ENCODE measurements at places on chromosomes 4 and X. TPM values are rescaled to one million over a fixed set of nuclear protein-coding genes. Genes with fewer than 3 reads are reported as not detected.

Gene ESX1
- not detected for polyA plus RNA-seq

- no peak for DNase-seq
Observed at GRCh38 chr4:143382596-143382995, 45.9 kb downstream of the GAB1 start.

- no peak for DNase-seq
Observed at GRCh38 chrX:53441531-53442321, 7.6 kb upstream of the HSD17B10 start.

GRCh38 chr4:143026459-143027170, 158.1 kb upstream of the USP38 start:
- no peak for DNase-seq

Gene COPS4
- polyA plus RNA-seq, result 38.1 TPM

- no peak for DNase-seq
Observed at GRCh38 chrX:82648062-82648461, 860.0 kb upstream of the POU3F4 start.

DNA sequence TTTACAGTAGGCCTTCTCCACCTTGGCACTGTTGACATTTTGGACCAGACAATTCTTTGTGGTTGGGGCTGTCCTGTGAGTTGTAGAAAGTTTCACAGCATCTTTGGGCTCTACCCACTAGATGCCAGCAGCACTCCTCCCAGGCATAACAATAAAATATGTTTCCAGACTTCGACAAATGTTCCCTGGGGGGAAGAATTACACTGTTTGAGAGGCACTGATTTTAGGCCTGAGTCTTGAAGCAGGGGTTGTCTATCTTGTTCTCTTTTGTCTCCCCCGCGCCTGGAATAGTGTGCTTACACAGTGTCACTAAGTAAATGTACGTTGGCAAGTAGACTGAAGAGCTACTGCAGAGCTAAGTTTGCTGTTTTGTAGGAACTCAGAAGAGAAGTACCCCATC, 254.4 kb upstream of the BOD1L1 start:
- no peak for DNase-seq

- no peak for DNase-seq
Observed at GRCh38 chrX:48957477-48957826, at the start of gene OTUD5. OTUD5 (minus strand) TSS chrX:48957607; CDS start chrX:48957570, 37 bp downstream.

- no peak for DNase-seq
Observed at GRCh38 chr4:40194602-40195161, 2.1 kb upstream of the RHOH start.

GRCh38 chrX:151633157-151633556, 62.1 kb upstream of the PRRG3 start:
- no peak for DNase-seq

Gene IL1RAPL1
- 0.01 TPM for polyA plus RNA-seq

Gene REELD1
- polyA plus RNA-seq, result not detected

DNA sequence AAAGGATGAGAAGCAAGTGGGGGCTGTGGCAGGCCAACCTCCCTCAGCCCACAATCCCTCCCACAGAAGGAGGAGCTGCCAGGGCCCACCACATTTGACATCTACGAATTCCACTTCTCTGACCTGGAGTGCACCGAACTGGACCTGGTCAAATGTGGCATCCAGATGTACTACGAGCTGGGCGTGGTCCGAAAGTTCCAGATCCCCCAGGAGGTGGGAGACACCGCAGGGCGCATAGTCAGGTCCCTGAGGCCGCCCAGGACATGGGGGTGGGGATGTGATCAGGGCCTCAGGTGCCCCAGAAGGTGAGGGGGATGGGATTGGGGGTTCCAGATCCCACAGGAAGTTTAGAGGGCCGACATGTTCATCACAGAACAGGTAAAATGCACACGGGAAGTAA, 13.7 kb downstream of the ATP5ME start:
- DNase-seq, result no peak

- DNase-seq, result no peak
Observed at GRCh38 chr4:95238554-95238953, 310.2 kb downstream of the UNC5C start.

DNA sequence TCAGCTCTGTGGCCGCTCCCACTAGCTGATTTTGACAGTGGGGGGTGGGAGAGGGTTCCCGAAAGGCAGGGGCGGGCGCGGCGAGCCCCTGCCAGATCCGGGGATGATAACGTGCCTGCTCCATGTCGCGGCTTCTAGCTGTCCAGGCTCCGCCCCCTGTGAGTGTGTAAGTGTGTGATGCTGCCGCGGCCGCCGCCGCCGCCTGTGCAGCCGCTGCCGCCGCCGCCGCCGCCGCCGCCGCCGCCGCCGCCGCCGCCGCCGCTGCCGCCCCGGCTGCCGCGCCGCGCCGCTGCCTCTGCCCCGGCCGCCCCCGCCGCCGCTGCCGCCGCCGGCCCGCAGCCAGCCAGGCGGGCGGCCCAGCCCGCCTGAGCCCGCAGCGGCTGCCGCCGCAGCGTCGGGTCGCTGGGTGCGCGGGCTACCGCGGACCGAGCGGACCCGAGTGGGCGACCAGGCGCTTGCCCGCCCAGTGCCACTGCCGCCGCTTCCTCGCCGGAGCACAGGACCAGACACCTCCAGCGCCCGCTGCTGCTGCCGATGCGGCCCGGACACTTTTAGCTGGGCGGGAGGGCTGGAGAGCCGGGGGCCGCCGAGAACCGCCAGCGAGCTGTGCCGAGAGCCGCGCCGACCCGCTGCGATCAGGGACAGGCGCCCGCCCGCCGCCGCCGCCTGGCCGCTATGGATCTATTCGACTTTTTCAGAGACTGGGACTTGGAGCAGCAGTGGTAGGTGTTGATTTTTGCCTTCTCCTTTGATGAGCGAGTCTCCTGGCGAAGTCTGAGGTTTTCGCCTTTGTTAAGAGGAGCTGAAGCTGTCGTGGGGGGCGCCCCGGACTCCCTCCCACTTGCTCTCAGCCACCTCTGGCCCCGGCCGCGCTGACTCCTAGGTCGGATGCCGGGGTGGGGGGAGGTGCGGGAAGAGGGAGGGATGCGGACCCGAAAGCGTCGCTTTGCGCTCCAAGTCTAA, at the start of gene AFF2:
Gene AFF2 (plus strand): TSS at position 195 of the 963 bp plus-strand sequence. CDS start 481 bp downstream, at position 676.
- DNase-seq, result no peak

DNA sequence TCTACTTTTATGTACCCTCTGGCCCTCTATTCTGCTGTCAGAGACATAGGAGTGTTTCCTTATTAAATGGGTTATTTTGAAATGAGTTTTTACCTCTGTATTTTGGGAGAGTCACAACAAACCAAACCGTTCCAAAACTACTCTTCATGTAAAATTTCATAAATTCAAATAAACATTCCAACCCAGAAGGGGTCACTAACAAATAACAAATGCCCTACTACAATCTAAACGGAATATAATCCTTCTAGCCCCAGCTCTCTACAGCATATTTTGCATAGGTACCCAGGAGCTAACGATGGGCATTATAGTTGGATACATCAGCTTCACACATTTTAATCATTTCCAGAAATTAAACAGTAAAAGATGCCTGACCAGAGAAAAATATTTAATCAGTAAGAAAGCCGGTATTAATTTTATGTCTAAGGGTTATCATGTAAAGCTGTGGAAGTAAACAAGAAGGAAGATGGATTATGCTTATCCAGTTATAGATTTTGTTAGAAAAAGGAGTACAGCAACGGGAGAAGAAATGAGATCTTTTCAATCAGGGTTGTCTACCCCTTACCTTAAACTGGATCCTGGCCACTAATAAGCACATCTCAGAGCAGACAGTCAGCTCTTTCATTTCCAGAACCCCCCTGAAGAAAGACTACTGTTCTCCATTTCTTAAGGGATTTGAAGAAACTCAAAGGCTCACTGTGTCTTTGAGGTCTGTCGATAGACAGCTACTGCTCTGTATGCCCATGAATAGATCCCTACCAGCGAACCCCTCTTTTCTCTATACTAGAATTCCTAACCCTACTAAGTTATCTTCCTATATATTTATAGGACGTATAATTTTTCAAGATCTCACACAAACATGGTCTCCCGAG, 1.2 kb downstream of the UGDH start:
- no peak for DNase-seq

- DNase-seq, result no peak
Observed at GRCh38 chr4:42482516-42483327, 85.4 kb downstream of the SHISA3 start.

Gene HELQ
- polyA plus RNA-seq, result 3.8 TPM

DNA sequence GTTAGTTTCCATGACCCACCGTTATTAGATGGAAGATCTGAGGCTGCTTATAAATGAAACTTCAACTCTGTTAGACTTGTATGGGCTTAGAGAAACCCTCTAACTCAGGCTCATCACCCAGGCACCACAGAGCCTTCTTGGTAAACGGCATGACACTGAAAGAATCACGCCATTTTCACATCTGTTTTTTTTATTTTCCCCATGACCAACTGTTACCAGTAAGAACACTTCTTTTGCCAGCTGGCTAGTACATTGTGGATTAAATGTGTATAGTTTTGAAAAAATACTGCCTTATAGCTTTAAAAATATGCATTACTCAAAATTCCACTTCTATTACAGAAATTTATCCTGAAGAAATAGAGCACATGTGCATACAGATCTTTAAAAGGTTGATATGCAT, 48.0 kb upstream of the APELA start:
- DNase-seq, result no peak

DNA sequence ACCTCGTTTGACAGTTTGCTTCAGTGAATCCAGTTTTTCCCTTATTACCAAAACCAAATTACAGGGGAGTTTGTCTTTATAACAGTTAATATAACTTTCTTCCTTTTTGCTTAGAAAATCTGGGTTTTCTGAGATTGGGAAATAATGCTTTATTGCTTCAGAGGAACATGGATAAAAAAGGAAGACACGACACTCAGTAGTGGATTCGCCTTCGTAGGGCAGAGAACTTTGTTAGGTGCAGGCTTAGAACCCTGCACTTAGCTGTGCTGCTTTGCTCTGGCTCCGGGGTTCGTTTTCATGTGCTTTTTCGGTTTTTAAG, 188.2 kb downstream of the SOWAHB start:
- no peak for DNase-seq

DNA sequence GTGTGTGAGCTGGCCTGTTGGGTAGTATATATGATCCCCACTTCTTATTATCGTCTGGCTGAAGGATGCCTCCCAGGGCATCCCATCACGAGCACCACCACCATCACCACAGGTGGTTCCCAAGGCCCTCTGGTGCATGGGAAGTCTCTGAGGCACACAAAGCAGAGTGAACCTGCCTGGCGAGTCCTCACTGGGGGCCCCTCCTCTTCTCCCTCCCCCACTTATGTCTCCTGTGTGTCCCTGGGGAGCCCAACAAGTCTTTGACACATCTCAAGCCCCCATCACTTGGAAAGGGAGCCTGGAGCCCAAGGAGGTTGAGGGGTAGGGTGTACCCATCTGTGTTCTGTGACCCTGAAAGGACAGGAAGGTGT, 45.5 kb upstream of the NKX1-1 start:
- DNase-seq, result no peak

GRCh38 chrX:91079342-91080114, 355.1 kb upstream of the PABPC5 start:
- DNase-seq, result peak; percentile 5

DNA sequence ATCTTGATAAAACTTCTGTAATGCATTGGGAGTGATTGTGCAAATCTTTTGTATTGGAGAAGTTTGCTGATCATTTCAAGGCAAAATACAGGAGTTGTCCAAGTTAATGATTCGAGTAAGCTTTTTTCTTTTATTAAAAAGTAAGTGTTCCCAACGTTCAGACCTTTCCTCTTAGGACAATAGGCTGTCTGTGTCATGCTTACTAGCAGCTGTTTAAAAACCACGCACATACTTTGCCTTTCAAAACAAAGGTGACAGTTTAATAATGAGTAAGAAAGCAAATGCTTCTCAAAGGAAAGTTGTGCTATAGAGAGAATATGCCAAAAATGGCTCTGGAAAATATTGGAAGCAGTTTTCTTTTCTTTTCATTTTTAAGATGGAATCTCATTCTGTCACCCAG, 11.2 kb downstream of the TRAPPC11 start:
- DNase-seq, result no peak

Gene SAGE1
- not detected for polyA plus RNA-seq

GRCh38 chrX:153878345-153878744, 7.6 kb downstream of the L1CAM start:
- DNase-seq, result no peak

Gene CXCL13
- polyA plus RNA-seq, result not detected

DNA sequence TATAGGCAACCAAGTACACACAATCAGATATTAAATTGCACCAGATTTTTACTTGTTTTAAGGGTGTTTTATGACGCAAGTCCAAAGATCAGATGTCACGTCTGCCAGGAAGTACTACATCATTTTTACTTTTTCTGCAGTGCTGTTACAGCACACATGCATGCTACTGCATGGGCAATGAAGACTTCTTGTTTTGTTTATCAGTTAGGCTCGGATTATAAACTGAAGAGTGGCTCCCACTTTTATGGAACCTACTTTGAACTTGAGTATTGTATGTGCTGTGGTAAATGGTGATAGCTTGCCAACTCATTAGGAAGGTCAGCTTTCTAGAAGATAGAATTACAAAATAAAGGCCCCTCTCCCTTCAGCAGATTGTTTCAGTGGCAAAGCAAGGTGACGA, 131.6 kb downstream of the CEP135 start:
- no peak for DNase-seq

GRCh38 chrX:53969540-53969939, 74.7 kb downstream of the PHF8 start:
- no peak for DNase-seq

- DNase-seq, result peak; percentile 18
Observed at GRCh38 chr4:100489305-100489704, 28.5 kb downstream of the EMCN start.

Gene COL4A6
- 10.3 TPM for polyA plus RNA-seq

DNA sequence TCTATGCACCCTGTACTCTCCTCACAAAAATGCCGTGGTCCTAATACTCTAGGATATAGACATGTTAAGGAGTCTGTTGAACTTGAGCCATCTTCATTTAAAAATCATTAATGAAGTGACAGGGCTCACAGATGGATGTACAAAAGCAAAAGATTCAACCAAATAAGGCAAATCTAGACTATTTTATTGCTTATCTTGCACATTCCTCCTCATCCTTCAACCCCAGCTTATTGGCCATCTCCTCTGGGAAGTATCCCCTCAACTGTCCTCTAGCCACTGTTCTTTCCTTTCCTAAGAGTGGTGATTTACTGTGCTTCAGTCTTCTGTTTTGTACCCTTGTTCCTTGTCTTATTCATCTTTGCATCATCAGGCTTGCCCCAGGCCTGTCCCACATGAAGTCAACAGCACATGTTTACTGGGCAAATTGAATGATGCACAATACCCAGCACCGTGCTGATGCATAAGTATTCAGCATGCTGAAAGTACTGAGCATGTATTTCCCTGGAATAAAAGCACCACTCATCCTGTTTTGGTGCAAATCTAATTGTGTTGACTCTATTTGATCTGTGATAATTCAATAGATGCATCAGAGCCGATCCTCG, 287.3 kb upstream of the CLNK start:
- peak; percentile 65 for DNase-seq
